Fibroblast of skin of left biceps (primary cell): ENCODE measurements at places on chromosomes 7 and 10.

DNA sequence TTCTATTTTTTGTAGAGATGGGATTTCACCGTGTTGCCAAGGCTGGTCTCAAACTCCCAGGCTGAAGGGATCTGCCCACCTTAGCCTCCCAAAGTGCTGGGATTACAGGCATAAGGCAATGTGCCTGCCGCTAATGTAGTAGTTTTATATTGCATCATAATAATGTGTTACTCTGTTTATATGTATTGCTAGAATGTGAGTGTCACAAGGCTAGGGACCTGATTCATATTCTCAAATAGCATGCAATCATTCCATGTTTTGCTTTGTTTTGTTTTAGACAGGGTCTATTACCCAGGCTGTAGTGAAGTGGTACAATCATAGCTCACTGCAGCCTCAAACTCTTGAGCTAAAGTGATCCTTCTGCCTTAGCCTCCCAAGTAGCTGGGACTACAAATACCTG lies 13.5 kb downstream of the CCL26 start:
- DNase-seq = no peak

DNA sequence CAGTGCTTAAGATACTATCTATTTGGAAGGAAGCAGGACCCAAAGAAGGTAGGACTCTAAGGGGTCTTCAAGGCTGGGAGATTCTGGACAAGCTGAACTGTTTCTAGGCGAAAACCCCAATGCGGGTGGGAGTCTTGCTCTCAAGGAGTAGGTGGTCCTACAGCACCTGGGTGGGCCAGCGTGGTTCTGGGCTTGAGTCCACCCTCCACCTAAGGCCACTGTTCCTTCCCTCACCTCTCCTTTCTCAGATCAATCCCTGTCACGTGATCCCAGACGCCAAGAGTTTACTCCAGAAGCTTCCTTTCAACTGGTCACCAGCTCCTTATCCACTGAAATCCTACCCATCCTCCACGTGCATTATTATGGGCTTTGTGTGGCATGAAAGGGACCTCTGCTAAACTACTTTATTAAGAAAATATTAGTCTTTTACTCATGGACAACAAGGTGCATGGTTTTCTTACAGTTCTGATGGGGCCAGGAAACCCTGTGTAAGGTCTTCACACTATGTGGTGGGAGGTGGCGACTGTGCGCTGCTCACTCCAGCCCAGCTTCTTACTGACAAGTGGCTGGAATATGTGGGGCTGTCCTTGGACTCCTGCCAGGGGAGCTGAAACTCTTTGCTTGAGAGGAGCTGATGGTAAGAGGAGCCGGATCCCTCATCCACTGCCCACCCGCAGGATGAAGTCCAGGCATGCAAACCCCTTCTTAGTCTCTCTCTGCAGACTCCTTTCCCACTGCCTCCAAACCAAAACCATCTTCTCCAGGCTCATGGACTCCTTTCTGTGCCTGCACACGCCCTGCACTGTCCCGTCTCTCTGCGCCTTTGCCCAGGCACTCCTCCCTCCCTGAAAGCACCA lies 1.6 kb downstream of the ZNF746 start:
- DNase-seq = peak; percentile 50

GRCh38 chr7:107065929-107066247 lies 21.4 kb downstream of the PRKAR2B start:
- no peak for DNase-seq

- DNase-seq = no peak
Observed at GRCh38 chr7:94481279-94481678, 28.3 kb upstream of the CASD1 start.
